ENCODE measurements at places on chromosomes 3 and 15.

GRCh38 chr3:192130534-192131132 lies 596.7 kb downstream of the FGF12 start:
- no peak for DNase-seq

DNA sequence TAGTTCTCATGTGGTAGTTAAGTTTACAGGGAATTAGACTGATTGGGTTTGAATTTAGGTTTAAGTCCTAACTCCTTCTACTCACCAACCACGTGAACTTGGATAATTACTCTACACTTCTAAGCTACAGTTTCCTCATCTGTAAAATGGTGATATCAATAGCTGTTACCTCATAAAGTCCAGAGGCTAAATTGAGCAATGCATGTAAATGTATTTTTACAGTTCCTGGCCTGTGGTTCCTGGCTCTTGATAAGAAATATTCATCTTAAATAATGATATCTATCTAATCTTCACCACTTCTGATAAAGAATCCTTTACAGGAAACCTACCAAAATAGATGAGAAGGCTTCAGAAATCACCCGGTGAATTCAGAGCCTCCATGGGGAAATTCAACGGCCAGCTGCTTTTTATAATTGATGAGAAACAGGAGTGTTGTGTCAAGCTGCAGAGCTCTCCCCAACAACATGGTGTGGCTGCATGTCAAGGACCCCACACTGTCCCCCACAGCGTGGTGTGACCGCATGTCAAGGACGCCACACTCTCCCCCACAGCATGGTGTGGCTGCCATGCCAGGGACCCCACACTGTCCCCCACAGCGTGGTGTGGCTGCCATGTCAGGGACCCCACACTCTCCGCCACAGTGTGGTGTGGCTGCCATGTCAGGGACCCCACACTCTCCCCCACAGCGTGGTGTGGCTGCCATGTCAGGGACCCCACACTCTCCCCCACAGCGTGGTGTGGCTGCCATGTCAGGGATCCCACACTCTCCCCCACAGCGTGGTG lies 80.8 kb upstream of the PEX5L start:
- no peak for DNase-seq

DNA sequence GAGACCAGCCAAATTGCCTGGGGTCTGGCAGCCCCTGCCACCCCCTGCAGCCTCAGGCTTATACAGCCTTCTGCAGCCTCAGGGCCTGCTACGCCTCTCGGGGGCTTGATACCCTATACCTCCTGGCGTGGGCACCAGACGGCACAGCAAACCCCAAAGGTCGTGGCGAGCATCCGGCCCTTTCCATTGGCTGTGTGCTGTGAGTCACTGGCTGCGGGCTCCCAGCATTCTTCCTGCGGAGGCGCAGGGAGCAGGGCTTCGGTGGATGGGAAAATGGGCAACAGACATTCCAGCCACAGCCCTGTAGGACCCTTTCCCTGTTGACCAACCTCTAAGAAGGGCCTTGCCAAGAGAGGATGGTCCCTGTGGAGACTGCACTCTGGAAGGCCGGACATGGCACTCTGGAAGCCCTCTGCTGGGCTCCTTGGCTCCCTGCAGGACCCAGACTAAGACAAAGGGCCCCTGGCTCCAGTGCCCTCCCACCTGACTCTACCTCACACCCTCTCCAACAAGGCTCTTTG lies 59.6 kb downstream of the ITGA11 start:
- DNase-seq = no peak

DNA sequence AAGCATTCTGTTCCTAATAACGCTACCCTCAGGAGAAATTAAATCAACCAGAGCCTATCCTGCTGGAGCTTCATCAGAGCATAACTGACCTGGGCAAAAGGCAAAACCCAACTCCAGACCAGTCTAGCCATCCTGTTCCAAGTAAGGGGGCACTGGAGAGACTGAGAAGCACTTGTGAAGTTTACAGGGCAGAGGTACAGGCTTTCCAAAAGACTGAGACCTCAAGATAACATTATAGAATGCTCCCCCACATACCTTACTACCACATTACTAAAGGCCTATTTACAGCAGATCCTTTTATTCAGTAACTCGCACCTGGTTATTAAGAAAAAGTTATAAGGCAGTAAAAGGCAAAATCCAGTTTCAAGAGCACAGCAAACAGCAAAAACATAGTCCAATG lies 35.5 kb downstream of the RFX7 start:
- no peak for DNase-seq

GRCh38 chr3:67048067-67048714 lies 50.1 kb downstream of the KBTBD8 start:
- DNase-seq = no peak

GRCh38 chr3:131033480-131034080 lies 6.9 kb downstream of the NEK11 start:
- DNase-seq = no peak

DNA sequence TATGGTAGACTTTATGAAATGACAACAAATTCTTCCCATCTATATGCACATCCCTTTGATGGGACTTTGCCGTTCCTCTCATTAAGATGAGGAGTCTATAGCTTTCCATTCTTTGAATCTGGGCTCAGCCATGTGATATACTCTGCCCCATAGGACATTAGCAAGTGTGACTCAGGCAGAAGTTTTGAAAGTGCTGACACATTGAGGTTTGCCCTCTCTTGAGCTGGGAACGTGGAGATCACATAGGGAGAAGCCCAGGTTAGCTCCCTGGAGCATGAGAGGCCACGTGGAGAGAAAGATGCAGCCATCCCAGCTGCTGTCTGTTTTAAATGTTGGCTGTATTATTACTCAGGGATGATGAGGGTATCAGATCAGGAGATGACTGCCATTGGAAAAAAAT lies 67.7 kb upstream of the OXTR start:
- DNase-seq = no peak

DNA sequence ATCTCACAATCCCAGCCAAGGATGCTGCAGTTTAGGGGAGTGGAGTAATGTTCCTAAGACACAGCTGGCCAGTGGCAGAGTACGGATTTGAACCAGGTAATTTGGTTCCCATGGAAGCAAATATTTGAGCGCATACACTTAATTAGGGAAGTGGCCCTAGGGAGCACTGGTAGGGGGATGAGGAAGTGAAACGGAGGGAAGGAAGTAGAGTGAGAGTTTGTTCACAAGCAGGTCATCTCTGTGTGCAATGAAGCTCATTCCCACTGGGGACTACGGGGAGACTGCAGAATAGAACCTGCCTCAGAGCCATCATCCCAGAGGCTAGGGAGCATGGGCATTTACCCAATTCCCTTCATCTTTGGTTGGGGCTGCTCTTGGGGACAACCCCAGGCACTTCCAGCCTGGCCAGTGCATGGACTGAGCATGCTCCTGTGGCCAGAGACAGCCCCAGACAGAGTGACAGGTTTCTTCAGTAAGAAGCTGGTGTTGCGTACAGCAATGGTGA lies 317.2 kb upstream of the PROK2 start:
- DNase-seq = no peak

DNA sequence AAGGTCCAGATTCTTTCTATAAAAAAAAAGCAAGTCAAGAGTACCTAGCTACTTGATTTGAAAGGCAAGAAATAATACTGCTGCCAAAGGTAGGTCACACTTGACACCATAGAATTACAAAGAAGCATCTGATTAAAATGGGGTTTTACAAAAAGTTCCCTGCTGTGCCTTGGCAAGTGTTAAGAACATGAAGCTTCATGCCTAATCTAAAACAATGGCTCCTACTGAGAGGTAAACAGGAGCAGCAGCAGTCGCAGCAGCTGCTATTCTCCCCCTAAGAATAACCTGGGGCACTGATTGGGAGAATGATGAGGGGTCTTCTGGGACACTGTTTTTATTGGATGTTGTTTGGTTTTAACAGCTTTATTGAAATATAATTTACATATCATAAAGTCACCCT lies 14.1 kb downstream of the UBP1 start:
- no peak for DNase-seq

DNA sequence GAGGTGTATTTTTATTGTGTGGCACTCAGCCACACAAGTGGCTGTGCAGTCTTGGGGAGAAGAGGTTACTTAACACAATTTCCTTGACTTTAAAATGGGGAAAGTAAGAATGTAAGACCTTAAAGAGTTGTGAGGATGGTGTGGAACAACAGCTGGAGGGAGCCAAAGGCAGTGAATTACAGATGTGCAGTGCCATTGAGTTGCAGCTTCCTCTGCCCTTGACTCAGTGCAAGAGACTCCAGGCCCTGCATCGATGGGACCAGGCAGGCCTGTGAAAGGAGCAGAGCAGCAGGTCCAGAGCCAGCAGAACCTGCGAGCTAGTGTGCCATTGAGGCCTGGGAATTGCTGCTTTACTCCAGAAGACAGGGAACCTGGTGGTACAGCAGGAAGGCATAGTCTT lies 27.2 kb downstream of the EEFSEC start:
- no peak for DNase-seq

DNA sequence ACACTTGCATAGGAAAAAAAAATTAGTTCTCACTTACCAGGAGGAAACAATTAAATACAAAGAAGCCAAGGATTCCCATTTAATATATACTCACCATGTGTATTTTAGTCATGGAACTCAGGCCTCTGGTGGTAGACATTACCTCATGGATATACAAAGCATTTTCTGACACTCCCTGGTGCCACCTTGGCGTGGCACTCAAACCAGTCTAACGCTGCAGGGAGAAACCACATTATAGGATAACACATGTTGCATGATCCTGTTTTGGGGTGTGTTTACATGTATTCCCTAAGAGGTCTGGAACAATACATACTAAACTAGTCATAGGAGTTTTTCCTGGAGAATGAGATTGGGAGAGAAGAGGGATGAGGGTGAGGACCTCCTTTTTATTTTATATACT lies 5.9 kb upstream of the RTF1 start:
- DNase-seq = no peak

GRCh38 chr3:184773283-184774186 lies 38.4 kb upstream of the VPS8 start:
- no peak for DNase-seq

GRCh38 chr3:124032311-124032880 lies 40.5 kb upstream of the ROPN1 start:
- DNase-seq = no peak

Data from stimulated activated CD4-positive, alpha-beta T cell treated with anti-CD3 and anti-CD28 coated beads, TNF-alpha, amount 100 ng/mL, for 4 hours (primary cell).